ENCODE measurements at places on chromosomes 12 and 14.

DNA sequence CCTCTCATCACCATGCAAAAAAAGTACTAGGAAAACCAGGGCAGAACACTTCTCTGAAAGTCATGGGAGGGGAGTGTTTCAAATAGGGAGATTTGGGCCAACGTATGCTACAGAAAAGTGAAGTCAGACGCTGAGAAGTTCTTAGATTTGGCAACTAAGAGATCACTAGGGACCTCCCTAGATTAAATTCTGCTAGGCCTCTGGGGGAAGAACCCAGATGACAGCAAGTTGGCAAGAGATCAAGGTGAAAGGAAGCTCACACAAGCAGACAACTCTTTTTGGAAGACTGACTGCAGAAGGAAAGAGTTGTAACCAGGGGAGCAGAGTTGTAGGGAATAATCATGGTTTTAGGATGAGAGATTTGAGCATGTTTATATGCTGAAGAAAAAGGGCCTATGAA is 20.7 kb downstream of the IQSEC3 start:
- ATAC-seq = no peak

DNA sequence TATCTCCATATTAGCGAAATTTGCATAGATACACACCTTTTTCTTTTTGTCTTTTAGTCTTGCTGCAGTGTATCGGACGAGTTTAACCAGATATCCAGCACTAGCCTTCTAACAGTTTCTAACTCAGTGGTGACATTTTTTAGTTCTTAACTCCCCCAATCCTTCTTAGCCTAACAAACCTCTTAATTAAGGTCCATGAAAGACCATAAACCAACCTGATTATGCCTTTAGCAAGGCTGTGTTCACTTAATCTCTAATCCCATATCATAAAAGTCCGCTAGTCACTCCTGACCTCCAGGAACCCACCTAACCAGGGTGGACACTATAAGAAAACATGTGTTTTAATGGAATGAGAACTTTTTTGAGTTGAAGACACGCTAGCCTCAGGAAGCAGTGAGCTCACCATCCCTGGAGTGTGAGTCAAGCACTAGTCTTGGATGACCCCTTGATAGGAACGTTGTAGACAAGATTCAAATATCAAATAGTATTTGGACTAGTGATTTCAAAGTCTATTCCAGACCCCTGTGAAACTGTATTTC is 9.5 kb downstream of the CDKN1B start:
- ATAC-seq = no peak

DNA sequence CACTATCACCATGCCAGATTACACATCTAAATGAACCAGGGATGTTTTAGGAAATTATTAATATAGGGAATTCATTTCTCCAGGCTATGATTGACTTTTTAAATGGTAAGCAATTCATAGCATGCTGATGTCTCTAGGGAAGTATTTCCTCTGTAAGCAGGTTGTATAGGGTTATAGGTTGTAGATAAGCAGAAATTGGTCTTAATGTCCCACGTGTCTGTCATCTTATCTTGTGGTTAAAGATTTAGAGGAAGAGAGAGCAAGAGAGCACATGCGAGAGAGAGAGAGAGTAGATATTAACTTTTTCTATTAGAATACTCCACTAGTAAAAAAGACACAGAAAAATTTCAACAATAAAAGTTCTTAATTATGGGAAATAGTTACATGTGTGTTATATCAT is 32.6 kb downstream of the TRHDE start:
- no peak for ATAC-seq

GRCh38 chr14:24067133-24068082 is 4.0 kb upstream of the CPNE6 start:
- ATAC-seq = no peak

- no peak for ATAC-seq
Measured at GRCh38 chr12:89432396-89432795, 80.1 kb upstream of the DUSP6 start.

DNA sequence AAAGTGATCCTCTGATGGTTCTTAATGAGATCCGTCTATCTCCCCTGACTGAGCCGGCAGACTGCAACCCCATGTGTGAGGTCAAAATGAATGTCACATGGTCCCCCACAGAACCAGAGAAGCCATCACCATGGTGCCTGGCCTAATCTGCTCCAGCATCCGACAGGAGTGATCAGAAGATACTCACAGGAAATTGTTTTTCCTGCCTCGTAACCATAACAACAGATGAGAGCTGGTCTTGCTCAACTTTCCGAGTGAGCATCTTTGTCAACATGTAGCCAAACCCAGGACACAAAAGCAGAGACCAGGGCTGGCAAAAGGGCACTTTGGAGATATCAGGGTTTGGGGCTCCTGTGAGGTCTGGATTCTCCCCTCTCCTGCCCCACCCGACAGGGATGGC is 72.1 kb upstream of the C14orf180 start:
- ATAC-seq = no peak

DNA sequence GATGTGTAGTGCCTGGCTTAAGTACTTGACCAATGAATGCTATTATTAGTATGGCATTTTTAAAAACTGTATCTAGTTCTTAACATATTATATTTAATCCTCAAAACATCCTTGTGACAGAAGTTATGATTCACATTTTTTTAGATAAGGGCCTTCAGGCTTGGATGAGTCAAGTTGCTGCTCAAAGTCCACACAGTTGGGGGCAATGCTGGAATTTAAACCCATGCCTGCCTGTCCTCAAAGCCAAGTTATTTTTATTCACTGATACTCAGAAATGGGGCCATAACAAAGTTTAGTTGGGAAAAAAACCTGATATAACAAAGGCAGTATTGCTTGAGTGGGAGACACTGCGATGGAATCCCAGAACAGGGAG is 50.6 kb downstream of the RFX4 start:
- no peak for ATAC-seq

- no peak for ATAC-seq
Measured at GRCh38 chr12:32257695-32258496, 141.5 kb upstream of the FGD4 start.

Data from motor neuron (in vitro differentiated cells).